Suppressor macrophage (primary cell): ENCODE measurements at places on chromosomes 7 and 10.
A peak's percentile ranks its signal among the peaks of the same experiment; 100 is the strongest.

GRCh38 chr7:81264116-81264515, 345.3 kb upstream of the SEMA3C start:
- no peak for DNase-seq

- no peak for DNase-seq
Observed at GRCh38 chr10:117094856-117095255, 43.2 kb downstream of the VAX1 start.

- DNase-seq, result no peak
Observed at GRCh38 chr7:127534636-127535035, 50.8 kb downstream of the GCC1 start.

DNA sequence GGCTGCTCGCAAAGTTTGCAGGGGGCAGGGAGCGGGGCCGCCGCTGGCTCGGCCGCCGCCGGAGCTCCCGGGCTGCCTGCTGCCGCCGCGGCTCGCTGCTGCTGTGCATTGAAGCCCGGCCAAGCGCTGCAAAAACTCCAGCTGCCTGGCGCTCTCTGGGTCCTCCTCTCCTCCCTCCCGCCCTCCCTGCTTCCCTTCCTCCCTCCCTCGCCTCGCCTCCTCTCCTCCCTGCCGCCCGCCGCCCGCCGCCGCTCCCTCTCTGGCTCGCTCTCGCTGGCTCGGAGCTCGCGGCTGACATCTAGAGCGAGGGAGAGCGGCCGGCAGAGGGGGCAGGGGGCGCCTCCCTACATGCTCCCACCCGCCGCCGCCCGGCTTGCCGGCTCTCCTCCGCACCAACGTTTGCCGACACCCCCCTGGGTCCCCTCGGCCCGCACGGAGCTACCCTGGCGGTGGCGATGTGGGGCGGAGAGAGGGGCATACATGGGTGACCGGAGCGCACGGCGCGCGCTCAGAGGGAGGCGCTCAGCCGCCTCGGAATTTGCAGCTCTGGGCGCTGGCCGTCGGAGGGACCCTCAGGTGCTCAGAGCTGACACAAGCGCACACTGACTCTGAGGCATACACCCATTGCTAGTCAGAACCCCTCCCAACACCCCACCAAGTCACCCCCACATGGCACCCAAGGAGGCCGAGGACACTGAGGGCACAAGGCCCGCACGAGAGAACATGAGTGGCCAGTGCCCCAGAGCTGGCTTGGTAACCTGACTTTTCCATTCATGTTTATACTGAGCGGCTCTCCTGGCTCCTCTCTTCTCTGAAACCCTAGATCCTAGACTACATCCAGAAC, 1.2 kb upstream of the PLXNA4 start:
- DNase-seq, result peak; percentile 9

GRCh38 chr10:631266-631665, 58.2 kb downstream of the DIP2C start:
- DNase-seq, result no peak

DNA sequence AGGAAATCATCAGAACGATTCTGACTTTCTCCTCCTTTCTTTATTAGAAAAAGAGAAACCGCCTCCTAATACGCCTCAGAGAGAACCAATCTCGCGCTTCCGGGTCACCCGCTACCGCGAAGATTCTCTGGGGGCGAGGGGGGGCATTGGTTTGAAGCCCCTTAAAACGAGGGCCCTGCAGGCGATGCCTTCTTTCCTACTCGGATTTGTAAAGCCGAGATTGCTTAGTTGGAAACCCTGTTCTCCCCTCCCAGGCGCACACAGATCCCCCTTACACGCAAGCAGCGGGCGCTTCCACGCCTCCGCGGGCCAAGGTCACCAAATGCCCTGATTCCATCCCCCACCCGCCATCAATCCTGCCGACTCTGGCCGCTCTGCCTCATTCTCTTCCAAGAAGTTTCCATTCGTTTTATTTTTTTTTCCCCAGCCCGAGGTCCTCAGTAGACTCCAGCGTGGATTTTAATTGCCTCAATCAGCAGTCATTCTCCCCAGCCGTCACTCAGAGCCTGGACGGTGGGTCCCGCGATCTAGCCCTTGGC, 1.1 kb upstream of the GAD2 start:
- DNase-seq, result no peak

- no peak for DNase-seq
Observed at GRCh38 chr10:73136627-73137026, 26.4 kb downstream of the NUDT13 start.

DNA sequence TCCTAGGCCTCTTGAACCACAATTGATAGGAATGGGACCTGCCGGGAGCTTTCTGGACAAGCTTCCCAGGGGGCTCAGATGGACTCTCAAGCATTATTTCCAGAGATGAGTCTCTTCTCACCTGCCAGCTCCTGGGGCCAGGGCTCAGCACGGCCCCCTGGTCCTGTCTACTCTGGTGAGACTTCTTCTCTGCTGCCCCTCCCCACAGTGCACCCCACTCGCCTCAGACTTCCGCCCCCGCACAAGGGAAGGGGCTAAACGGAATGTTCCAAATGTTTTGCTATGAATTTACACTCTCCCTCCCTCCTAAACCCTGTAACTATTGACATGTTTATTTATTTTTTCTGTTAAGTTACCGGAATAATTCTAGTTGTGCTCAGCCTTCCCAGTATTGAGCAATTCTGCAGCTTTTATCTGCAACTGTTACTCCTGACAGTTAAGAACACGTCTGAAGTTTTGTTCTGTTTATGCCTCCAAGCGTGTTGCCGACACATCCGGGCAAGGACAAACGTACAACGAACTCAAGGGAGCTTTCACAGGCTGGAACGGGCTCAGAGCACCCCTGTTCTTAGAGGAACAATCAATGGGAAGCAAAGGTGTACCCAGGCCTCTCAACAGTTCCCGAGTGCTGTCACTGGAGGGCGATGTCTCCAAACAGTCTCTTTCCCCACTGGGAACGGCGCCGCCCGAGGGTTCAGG, 55.2 kb downstream of the FHIP2A start:
- DNase-seq, result peak; percentile 73

DNA sequence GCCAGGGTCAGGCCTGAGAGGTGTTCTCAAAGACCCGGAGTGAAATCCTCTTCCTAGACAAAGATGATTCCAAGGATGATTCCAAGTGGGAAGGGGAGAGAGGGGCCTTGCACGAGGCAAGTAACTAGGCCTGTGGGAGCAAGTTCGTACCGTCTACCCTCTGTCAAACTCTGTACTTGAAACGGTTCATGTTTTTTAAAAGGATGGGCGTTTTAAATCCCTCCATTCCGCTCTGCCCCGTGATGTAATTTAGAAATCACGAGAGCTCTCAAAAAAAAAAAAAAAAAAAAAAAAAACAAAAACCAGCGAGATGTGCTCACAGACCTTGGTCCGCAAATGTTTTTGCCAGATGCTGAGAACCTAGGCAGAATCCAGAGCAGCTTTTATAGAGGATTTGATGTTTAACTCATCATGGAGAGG, 114.7 kb upstream of the CARD11 start:
- DNase-seq, result no peak

DNA sequence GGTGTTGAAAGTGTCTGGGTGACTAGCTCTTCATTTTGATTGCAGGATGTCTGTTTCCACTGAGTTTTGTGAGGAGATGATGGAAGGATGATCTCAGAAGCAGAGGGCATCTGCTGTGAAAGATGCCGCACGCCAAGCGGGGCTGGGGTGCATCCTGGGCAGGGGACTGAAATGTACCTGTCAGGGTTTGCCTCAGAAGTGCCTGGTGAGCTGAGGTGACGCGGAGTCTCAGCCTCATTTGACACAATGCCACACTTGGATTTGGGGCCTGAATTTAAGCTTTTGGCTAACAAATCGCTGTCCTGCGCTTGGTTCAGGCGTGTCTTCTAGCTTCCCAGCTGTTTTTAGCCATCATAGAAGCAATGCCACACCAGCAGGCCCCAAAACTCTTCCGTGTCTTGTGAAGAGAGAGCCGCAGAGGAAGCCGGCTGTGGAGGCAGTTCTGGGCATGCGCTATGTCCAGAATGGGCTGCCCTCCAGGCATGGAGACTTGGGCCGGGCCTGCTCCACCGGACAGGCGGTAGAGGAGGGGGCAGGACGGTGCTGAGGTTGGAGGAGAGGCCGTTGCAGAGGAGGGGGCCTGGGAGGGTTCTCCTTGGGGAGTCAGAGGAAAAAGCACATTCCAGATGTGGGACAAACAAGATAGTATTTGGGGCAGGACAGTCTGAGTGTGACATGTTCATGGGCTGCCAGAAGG, 31.2 kb downstream of the WDR86 start:
- no peak for DNase-seq

DNA sequence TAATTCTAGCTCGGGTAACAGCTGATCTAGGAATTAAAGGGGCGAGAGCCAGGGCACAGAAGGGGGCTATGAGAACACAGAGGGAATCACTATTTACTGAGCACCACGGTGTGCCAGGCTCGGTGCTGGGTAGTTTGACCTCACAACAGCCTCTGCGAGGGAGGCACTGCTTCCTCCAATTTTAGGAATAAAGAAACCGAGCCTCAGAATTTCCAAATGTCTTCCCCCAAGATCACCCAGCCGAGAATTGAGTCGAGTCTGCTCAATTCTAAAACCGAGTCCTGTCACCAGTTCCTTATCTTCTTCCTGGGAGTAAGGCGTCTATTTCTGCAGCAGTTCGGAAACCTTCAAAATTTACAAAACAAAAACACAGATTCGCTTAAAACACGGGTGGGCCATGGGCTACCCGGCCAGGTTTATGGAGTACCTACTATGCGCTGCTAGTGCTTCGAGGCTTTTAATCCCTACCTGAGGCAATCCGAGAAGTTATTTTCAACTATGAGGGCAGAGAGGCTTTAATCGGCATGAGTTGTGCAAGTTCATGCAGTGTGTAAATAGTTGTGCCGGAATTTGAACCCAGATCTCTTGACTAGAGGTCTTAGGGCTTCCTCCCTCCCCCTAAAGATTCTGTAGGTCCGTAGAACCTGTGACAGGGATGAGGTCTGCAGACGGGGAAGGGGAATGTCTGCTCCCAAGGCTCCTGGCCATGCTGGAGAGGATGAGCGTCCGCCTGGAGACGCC, 872 bp upstream of the HMX2 start:
- peak; percentile 13 for DNase-seq

- no peak for DNase-seq
Observed at GRCh38 chr7:5360971-5361370, 62.7 kb downstream of the TNRC18 start.

GRCh38 chr10:11553773-11554381, 57.6 kb downstream of the USP6NL start:
- DNase-seq, result no peak

DNA sequence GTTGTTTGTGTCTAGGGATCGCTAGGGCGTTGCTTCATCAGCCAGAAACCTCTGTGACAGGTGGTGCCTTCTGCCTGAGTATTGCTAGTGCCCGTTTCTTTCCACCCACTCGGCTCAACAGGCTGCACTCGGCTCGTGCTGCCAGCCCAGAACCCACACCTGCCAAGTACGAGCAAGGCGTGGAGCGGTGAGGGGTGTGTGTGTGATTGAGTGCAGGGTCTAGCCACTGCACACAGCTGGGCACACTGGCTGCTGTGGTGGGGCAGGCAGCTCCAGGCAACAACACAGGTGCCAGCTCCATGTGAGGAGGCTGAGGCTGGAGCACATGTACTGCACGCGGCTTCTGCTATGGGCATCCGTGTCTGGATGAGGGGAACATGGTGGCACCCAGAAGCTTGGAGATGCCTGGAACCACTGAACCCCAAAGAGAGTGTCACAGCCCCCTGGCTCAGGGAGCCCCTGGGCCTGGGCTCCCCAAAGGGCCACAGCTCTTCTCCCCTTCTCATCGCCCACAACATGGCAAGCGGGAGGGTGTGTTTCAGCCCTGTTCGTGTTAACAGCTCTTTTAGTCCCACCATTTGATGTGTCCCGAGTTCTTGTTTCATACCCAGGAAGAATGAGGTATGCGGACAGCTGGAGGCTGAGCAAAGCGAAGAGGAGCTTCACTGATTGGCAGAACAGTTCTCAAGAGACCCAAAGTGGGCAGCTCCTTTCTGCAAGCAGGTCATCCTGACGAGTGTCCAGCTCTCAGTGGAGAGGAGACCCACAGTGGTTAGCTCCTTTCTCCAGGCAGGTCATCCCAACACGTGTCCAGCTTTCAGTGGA, 78.1 kb downstream of the HDAC9 start:
- DNase-seq, result no peak

DNA sequence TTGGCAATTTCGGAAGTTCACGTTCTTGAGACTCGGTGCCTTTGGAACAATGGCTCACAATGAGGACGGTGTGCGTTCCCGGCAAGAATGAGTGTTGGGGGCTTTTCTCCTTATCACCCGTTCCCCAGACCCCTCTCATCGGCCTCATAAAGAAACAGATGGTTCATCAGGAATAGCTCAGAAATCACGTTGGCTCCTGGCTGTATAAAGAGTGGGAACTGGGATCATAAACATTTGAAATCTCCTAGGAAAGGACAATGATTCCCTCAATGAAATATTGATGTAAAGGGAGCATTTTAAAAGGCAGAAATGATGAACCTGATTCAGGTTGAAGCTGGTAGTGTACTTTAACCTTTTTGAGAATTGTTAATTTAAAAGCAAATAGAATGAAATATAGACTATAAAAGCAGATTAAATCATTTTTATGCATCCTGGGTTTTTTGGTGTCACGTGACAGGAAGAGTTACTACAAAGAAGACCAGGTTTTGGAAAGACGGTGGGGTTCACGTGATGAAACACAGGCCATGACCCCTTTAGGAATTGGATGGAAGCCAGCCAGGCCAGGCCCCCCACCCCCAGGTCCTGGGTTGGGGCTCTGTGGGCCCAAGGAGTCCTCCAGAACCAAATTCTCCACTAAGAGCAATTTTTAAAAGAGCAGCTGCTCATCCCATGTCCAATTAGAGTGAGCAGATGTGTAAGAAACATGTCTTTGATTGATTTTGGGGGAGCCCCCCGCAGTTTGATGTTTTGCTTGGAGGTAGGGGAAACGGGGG, 63.0 kb downstream of the CUX1 start:
- DNase-seq, result no peak

DNA sequence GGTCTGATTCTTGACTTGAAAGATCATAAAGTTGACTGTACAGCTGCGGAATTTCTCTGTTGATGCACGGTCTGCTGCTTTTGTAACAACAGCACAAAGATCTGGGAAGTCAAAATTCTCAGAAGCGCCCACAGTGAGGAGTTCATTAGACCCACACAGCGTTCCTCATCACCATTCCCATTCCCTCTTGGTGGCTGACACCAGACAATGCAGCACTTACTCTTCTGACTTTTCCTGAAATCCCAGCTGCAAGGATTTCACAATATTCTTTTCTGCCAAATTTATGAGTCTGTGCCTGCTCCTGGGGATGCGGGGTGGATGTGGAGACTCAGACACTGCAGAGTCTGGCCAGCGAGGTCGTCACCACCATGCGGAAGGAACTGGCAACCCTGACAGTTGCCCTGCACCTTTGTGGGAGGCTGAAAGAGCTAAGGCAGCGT, 233.9 kb downstream of the FANK1 start:
- DNase-seq, result no peak

DNA sequence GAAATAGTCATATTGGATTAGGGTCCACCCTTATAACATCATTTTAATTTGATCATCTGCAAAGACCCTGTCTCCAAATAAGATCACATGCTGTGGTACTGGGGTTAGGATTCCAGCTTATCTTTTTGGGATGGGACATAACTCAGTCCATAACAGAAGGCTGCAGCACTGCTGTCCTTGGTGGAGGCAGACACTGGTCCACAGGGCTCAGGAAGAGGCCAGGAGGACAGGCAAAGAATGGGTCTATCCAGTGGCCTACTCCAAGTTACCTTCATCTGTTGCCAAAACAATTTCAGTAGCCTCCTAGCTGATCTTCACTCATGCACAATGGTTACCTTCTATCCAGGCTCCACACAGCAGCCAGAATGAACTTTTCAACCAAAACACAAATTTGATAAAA, 387.0 kb downstream of the GRID1 start:
- no peak for DNase-seq
